ENCODE measurements at places on chromosomes 3 and 15. TPM values are rescaled to one million over a fixed set of nuclear protein-coding genes. Genes with fewer than 3 reads are reported as not detected.

Gene C3orf49
- not detected for total RNA-seq

DNA sequence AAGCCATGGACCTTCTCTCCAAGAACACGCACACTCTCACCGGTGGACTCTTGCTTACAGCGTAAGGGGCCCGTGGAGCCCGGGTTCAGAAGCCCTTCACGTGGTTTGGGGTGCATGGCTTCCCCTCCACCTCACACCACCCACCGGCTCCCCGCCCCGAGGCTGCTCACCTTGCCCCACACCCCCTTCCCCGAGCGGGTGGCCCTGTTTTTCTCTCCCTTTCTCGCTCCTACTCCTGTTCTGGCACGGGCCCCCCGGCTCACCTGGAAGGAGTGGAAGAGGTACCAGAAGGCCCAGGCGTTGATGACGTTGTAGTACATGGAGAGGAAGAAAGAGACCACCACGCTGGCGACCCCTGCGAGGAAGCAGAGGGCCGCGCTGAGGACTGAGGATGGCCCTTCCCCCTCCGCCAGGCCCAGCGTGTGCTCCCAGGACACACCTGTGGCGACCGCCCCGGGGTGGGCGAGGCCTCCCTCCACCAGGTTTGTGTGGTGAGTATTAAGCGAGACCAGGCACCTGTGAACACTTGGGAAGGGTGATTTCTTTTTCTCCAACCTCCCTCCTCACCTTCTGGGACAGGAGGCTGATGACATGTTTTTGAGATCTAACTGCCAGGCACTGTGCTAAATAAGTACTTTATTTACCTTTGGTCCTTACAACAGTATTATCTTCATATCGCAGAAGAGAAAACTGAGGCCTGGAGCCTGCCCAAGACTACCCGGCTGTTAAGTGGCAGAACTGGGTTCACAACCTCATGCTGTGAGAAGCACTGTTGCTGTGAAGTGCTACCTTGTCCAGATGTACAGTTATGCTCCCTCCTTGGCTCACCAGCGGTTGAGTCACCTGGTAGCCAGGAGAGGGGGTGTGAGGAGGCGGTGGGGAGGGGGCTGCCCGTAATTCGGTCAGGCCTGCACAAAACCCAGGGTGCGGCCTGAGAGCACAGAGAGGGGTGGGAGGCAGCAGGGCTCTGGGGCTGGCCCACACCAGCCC lies 16.3 kb downstream of the SLC6A20 start:
- H3K4me3 ChIP-seq: no peak overlapping the region
- no peak overlapping the region for H3K27ac ChIP-seq
- no peaks in the 10 kb centered on the region for H3K4me1 ChIP-seq
- H3K27me3 ChIP-seq: peaks cover 11% of the 10 kb centered on the region
- H3K36me3 ChIP-seq: no peaks in the 10 kb centered on the region
- DNase-seq: peak; percentile 10

Gene ERICH6
- 0.38 TPM for total RNA-seq

Gene LRTM1
- not detected for total RNA-seq

Gene EPB42
- not detected for total RNA-seq

DNA sequence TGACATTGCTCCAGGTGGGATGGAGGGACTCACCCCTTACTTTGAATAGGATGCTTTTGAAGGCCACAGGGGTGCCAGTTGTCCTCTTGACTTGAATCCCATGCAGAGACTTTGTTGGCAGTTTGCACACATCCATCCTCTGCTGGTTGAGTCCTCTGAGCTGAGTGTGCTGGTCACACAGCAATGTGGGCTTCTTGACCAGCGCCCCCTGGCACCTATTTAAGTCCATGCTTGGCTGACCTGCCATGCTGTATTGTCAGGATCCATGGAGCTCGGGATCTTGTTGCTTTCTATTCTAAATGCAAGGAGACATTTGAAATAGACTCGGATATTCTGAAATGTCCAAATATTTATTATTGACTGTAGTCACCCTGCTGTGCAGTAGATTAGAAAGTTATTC lies 19.8 kb downstream of the RAB7A start:
- DNase-seq: no peak
- H3K4me3 ChIP-seq: no peak overlapping the region
- H3K36me3 ChIP-seq: peaks cover 36% of the 10 kb centered on the region
- no peak overlapping the region for H3K27ac ChIP-seq

Gene RHOV
- total RNA-seq: not detected

DNA sequence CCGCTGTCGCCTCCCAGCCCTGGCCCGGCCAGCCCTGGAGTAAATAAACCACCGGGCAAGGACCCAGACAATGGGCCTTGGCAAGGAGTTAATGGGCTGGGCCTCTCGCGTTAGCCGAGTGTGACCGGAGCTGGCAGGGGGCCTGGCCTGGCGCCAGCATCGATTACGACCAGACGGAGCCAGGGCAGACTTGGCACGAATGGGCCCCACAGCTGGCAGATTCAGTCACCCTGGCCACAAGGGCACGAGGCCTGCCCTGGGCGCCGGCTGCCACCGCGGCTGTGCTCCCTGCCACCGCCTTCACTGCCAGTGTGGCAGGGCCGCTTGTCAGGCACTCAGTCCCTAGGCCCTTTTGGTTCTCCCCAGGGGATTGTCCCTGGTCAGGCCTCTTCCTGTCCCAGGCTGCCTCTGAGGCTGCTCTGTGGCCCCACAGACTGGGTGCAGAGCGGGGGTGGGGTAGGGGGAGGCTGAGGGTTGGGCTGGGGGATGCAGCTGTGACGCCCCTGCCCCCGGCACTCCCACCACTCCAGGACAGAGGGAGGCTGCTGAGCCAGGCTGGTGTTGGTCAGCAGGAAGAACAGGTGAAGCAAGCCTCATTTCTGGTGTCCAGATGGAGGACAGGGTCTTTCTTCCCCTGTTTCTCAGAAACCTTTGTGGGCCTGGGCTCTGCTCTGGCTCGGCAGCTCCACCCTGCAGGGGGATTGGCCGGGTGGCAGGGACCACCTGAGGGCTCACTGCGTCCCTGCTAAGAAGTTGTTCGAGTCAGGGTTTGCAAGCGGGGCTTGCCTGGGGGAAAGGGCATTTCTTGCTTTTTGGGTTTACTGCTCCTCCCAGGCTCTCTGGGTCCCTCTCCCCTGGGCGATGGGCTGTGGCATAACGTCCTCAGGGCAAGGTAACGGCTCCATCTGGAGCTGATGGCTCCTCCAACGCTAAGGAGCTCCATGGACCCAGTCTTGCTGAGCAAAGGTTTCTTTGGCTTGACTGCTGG lies 30.5 kb upstream of the SRP14 start:
- peaks cover 2% of the 10 kb centered on the region for H3K27me3 ChIP-seq
- H3K36me3 ChIP-seq: no peaks in the 10 kb centered on the region
- no peak overlapping the region for H3K27ac ChIP-seq

DNA sequence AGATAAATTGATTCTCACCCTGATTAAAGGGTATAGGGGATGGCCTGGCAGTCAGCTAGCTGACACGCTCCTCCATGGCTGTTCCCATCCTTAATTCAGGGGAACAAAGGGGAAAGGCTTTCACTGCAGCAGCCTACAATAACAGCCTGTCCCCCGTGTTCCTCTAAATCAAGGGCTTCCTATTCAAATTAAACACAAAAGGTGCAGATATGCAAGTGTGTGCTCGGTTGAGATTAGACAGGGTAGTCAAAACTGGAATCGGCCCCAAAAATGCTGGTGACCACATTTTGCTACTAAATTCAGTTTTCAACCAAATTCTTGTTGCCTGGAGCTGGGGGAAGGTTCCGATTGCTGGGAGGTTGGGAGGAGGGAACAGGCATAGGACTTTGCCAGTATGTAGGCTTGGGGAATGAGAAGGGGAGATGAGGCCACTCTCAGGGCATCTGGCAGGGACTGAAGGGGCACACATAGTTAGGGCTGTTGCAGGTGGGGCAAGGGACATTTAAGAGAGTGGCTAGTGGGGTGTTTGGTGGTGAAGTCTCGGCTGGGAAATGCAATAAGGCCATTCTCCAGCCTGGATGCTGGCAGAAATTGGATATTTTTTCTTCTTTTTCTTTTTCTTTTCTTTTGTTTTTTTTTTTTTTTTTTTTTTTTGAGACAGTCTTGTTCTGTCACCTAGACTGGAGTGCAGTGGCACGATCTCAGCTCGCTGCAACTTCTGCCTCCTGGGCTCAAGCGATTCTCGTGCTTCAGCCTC lies 32.9 kb upstream of the CTSH start:
- H3K36me3 ChIP-seq: no peaks in the 10 kb centered on the region
- peaks cover 25% of the 10 kb centered on the region for H3K4me1 ChIP-seq
- no peak overlapping the region for H3K4me3 ChIP-seq
- no peak for DNase-seq
- H3K27ac ChIP-seq: peak overlapping the region; percentile 7

DNA sequence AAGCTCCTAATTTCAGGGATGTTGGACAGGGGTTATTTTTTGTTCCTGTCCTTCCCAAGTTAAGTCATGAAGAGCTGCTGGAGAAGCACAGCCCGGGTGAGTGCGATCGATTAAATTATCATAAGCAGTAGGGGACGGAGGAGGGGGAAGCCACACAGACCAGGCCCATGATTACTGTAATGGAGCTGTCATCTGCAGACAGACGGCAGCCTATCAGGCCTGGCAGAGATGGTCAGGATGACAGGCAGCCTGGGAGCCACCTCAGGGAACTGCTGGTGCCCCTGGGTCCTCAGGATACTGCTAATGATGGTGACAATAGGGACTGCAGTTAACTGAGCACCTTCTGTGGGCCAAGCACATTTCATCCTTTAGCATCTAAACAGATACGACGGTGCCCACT lies 147.7 kb downstream of the RAB11A start:
- DNase-seq: no peak
- H3K4me3 ChIP-seq: no peak overlapping the region
- H3K27ac ChIP-seq: no peak overlapping the region
- no peaks in the 10 kb centered on the region for H3K36me3 ChIP-seq
- no peaks in the 10 kb centered on the region for H3K4me1 ChIP-seq

DNA sequence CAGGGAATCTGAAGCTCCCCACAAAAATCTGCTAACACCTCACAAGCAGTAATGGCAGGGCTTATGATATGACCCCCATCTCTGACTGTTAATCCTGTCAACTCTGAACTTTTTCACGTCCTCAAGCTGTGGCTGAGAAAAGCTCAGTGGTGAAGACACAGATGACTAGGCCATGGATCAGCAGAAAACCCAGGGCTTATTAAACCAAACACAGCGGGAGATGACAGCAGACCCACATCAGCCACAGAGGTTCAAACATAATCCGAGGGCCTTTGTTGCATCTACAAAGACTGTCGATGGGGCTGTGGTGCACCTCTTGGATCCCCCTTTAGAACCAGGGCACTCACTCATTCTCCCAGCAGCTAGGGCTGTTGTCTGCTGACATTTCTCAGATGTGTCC lies 50.4 kb downstream of the GLB1 start:
- H3K4me1 ChIP-seq: peaks cover 78% of the 10 kb centered on the region
- H3K36me3 ChIP-seq: peaks cover 64% of the 10 kb centered on the region
- no peak overlapping the region for H3K4me3 ChIP-seq
- H3K27me3 ChIP-seq: no peaks in the 10 kb centered on the region

- H3K27ac ChIP-seq: no peak overlapping the region
- peaks cover 16% of the 10 kb centered on the region for H3K27me3 ChIP-seq
- H3K4me3 ChIP-seq: no peak overlapping the region
- DNase-seq: no peak
Measured at GRCh38 chr15:74723754-74724334, 1.5 kb downstream of the CYP1A1 start.
